M059J (cell line): ENCODE measurements at places on chromosomes 5 and 9.

- no peak for DNase-seq
These were observed 45.8 kb downstream of the NRG2 start for GRCh38 chr5:139997276-139997675.

GRCh38 chr5:160468363-160468975, 46.8 kb downstream of the PTTG1 start:
- DNase-seq: no peak

- DNase-seq: no peak
These were observed 48.9 kb downstream of the SH3PXD2B start for GRCh38 chr5:172405226-172406107.

DNA sequence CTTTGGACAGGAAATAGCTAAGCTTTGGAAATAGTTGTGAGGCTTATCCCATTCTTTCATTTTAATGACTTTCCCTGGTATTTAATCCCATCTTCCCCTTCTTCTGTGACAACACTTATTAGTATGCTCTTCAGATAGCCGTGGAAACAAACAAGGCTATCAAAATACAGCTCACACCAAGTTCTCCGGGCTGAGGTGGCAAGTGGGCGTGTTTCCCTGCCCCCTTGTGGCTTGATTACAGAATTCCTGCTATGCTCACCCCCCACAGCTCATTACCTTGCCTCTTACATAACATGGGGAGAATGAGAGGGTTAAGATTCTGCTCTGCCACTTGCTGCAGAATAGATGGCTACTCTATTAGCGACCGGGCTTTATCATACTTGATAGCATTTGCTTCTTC, 437.1 kb upstream of the TLE4 start:
- DNase-seq: peak; percentile 91

DNA sequence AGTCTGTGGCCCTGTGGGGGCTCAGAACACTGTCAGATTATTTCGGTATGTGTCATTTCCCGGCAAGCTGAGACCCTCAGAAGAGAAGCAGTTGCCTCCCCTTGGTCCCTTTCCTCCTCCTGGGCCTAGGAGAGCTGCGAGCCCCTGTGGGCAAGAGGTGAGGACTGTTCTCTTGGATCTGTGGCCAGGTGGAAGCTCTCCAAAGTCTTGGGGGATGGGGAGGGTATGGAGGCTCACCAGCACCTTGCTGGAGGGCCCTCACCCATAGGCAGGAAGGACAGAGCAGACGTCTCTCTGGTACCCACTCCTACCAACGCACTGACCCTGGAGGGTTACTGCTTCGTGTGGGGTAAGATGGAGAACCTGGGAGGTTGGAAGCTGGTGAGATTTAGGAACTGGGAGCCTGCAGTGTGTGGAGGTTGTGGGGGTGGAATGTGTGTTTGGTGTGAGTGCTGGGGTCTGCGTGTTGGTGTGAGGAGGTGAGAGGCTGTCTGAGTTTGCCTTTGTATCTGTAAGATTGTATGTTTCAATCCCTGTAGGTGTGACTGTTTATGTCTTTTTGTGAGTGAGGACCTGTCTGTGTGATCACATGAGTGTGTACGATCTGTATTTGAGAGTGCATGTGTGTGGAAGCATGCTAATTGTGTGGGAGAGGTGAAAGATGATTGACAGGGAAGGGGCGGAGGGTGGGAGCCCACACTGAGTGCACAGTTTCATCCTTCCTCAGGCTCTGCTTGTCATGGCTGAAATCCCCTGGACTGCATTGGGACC, 52.4 kb upstream of the PSD2 start:
- DNase-seq: no peak

GRCh38 chr9:136576269-136576626, 30.4 kb upstream of the NOTCH1 start:
- DNase-seq: peak; percentile 80

DNA sequence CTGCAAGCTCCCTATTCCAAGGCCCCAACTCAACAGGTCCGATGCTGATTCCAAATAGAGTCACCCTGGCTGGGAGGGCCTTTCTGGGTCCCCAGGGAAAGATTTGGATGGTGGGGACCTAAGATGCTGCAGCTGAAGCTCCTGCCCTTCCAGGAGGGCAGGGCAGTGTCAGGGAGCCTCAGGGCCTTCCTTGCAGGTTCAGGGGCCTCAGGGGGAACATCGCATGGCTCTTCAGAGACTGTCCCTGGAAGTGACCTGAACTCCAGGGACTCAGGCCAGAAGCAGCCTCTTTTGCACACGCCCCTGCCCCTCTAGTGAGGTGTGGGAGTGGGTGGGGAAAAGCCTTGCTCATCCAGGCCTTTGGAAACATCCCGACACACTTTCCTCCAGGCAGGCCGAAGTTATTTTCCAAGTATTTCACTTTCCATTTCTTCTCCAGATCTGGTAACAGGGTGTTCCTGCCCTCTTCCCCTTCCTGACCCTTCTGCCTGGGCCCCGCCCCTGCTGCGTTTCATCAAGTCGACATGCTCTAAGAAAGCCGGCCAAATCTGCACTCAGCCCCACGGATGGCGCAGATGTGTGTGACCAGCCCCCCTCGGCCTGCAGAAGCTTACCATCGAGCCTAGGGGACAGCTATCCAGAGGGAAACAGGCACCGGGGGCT, 159.5 kb downstream of the FGF18 start:
- DNase-seq: no peak

DNA sequence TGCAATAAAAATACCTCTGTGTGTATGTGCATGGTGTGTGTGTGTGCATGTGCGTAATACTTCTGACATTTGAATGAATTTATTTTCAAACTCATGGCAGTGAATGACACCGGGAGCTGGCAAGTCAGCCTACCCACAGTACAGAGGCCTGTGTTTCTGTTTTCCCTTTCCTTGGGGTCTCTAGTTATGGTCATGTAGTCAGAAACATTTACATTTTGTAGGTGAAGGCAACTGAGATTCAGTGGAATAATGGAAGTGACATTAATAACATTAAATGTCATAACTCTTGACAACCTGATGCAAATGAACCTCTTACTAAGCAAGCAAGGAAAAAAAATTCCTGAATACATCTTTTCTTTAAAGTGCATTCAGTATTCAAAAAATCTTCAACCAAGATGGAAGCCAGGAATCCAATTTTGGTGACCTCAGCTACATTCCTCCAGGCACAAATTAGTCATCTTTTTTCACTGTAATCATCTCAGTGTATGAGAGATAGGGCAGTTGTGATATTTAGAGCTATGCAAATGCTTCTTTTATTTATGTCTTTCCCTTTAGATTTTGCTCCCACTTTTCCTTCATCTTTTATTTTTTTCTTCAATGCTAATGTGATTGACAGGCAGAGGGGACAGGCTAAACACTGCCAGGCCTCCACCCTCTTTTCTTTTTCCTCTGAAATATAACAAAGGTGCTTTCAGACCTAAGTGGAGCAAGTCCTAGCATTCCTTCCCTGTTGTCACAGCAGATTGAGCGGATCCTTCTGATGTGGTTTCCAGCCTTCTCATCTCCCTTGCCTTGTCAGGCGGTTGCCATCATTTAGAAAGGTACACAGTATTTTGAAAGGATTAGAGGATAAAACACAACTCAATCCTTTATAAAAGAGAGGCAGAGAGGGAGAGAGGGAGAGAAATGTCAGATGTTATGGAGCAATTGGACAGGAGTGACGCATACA, 569.8 kb upstream of the ADAMTS16 start:
- peak; percentile 80 for DNase-seq

DNA sequence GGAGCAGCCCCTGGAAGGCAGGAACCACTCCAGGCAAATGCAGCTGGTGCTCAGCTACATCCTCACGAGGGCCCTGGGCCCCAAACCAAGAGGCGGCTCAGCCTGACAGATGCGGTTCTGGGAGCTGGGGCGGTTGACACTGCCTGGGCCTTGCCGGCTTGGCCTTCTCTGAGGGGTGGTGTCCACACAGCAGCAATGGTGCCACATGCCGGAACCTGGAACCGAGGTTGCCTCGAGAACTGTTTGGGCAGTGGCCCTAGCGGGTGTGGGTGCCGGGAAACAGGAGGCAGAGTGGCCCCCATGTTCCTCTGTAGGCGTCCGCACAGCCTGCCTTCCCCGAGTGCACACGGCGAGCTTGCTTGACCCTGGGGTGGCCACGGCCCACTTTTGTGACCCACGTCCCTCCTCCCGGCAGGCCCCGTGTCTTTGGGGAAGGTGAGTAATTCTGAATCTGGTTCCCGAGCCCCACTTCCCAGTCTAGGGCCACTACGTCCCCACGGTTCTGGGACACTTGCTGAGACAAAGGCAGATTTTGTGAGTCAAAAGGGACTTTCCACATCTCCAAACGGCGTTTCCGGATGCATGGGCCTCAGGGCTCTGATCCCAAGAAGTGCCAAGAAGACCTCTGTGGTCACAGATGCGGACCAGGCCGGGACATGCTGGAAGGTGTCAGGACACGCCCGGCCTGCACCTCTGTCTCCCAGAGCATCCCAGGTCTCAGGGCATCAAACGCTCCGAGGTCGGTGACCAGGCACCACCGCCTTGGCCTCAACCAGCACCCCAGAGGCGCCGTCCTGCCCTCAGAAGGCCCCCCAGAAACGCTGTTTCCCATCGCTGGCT, 27.7 kb upstream of the SLC12A7 start:
- DNase-seq: peak; percentile 47

GRCh38 chr5:181190711-181191525, 14.1 kb downstream of the TRIM7 start:
- DNase-seq: peak; percentile 39

- DNase-seq: no peak
These were observed 14.6 kb downstream of the ZNF883 start for GRCh38 chr9:112997236-112997941.

GRCh38 chr5:77003246-77003645, 27.0 kb upstream of the AGGF1 start:
- peak; percentile 50 for DNase-seq

GRCh38 chr9:113131689-113132151, 19.1 kb upstream of the SLC31A2 start:
- DNase-seq: peak; percentile 48

GRCh38 chr5:39714036-39714698, 289.4 kb upstream of the DAB2 start:
- DNase-seq: peak; percentile 79

DNA sequence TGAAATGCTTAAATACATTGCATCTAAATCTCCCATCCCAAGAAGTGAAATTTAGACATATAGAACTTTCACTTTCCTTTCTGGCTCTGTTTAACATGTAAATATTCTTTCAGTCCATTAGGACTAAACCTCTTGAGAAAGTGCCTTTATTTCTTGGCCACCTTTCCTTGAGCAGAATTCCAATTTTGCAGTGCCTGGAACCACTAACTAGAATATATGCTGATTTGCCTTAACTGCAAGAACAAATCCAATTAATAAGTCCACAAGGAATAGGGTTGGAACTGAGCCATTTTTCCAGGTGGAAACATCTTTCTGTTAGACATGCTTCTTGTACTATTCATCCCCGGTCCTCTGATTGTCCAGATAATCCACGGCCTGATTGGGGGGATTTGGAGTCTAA, 478.0 kb downstream of the ENC1 start:
- no peak for DNase-seq

GRCh38 chr5:1648806-1649205, 125.0 kb upstream of the LPCAT1 start:
- peak; percentile 27 for DNase-seq

GRCh38 chr5:91397791-91398190, 14.7 kb upstream of the ARRDC3 start:
- DNase-seq: peak; percentile 31

DNA sequence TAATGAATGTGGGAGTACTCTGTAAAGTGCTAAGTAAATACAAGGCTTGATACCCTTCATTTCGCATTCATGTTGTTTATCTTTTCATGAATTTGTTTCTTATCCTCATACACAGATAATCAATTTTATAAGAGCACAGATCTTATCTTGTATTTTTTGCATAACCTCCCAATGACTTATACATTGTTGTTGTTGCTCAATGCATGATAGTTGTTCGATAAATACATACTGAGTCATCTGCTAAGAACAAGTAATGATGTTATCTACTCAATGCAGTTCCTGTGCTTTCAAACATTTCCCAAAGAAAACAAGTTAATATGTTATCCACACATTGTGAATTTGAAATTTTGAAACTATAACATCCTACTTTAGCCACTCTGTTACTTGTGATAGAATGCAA, 60.7 kb downstream of the TAF11L14 start:
- DNase-seq: no peak

GRCh38 chr5:147427521-147428401, 82.1 kb downstream of the DPYSL3 start:
- DNase-seq: no peak

DNA sequence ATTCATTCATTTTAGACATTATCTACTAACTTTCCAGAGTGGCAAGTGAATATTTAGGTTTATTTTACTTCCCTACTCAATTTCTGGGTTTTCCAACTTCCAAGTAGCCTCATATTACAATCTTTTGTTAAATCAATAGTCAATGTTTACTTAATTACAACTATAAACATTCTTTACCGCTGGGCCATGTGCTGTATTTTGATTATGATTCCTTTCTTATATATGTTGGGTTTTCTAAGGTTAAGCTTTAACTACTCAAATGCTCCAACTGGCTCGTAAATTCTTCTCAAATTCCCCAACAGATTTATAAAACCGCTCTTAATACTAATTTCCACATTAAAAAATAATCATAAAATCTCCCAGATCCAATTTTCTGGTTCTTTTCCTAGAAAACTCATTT, 110.1 kb upstream of the ABCA1 start:
- no peak for DNase-seq

- DNase-seq: peak; percentile 83
These were observed 76.7 kb upstream of the SPOCK1 start for GRCh38 chr5:137575847-137576246.

DNA sequence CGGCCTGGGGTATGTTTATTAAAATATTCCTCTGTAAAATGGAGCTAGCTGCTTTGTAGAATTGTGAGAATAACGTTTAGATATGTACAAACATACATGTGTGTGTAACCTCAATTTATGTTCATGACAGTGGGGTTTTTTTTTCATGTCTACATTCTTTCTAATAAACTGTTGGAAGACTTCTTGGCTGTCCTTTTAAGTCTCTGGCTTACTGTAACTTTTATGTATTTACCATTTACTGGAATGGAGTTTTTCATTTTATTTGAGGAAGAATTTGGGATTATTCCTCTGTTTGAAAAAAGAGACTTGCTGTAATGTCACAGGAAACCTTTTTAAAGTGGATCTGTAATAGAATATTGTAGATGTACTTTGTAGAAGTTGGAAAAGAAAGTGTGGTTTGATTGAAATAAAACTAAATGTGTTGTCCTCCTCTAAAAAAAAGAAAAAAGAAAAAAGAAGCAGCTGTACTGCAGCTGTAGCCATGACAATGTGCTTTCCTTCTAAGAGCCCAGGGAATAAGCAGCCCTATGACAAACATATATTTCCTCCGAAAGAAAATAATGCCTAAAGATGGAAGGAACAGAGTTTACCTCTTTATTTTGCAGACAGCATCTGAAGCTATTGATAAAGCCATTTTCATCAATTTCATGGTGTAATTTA, 71.2 kb upstream of the FREM1 start:
- DNase-seq: no peak

DNA sequence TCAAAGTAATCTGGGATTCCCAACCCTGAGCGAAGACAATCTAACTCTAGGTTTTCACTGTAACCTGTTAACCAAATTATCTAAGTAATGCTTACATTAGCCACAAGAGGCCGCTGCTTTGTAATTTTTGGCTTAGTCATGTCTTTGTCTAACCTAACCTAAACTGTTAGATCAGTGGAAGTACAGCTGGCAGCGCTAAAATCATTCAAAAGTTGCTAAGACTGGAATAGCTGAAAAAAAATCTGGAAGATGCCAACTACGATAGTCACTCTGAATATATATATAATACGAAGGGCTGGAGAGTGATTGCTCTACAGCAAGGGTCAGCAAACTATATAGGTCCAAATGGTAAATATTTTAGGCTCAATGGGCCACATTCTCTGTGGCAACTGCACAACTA, 60.2 kb downstream of the FBXO38 start:
- peak; percentile 67 for DNase-seq
